ENCODE measurements at places on chromosomes 7 and 10.

DNA sequence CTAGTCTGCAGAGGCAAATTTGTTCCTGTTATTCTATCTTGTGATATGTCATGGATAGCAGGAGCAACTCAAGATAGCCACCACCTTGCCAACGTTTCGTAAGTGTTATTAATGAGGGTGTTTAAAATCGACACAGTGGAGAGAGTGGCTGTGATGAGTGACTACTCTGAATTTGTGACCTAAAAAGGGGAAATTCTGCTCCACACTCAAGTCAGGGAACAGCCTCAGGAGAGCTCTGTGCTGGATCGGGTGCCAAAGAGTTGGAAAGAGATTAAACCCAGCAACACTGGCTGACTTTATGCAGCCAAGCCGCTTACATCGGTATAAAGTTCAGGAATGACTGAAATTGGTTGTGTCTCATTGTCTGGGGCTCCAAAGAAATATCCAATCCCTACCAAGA lies 9.5 kb downstream of the TACC2 start:
- DNase-seq: no peak

- no peak for DNase-seq
Observed at GRCh38 chr10:69315610-69316312, 37.5 kb downstream of the HK1 start.

GRCh38 chr10:117254774-117255735 lies 14.1 kb downstream of the SLC18A2 start:
- DNase-seq: no peak

GRCh38 chr10:21327289-21327993 lies 198.0 kb downstream of the SKIDA1 start:
- no peak for DNase-seq

DNA sequence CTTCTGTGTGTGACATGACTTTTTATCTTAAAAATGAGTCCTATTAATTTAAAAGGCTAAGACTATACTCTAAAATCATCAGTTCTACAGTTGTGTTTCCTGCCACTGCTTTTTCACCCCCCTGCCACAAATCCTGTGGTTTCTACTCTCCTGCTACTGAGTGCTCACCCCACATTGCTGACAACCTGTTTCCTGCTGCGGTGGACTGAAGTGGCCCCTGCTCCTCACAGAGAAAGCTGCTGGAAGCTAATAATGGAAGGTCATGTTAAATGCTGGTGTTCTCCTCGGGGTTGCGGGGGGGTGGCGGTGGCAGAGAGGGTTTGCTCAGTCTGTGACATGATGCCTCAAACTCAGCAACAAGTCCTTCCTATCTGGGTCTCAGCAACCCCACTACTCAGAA lies 113.2 kb upstream of the INHBA start:
- DNase-seq: no peak

- DNase-seq: no peak
Observed at GRCh38 chr7:101690061-101690460, 61.0 kb upstream of the MYL10 start.

- DNase-seq: no peak
Observed at GRCh38 chr10:93501650-93502049, 5.2 kb downstream of the CEP55 start.

DNA sequence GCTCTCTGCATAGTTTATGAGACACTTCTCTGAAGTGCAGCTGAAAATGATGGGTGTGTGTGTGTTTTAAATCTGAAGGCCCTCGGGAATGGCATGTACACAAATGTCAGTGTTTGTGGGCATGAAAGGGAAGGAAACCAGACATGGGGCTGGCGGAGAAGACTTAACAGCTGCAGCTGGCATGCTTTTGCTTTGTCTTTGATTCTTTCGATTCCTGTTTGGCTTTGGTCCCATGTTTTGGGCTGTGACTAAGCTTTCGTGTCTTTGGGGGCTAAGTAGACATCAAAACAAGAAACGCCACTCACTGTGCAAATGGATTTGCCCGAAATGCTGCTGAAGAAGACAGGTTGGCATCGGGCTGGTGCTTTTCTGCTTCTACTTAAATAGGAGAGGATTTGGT lies 179.3 kb downstream of the PFKFB3 start:
- peak; percentile 45 for DNase-seq

GRCh38 chr7:131897016-131897789 lies 340.8 kb upstream of the PODXL start:
- DNase-seq: no peak

- peak; percentile 54 for DNase-seq
Observed at GRCh38 chr10:78914502-78915189, 154.1 kb upstream of the ZMIZ1 start.

DNA sequence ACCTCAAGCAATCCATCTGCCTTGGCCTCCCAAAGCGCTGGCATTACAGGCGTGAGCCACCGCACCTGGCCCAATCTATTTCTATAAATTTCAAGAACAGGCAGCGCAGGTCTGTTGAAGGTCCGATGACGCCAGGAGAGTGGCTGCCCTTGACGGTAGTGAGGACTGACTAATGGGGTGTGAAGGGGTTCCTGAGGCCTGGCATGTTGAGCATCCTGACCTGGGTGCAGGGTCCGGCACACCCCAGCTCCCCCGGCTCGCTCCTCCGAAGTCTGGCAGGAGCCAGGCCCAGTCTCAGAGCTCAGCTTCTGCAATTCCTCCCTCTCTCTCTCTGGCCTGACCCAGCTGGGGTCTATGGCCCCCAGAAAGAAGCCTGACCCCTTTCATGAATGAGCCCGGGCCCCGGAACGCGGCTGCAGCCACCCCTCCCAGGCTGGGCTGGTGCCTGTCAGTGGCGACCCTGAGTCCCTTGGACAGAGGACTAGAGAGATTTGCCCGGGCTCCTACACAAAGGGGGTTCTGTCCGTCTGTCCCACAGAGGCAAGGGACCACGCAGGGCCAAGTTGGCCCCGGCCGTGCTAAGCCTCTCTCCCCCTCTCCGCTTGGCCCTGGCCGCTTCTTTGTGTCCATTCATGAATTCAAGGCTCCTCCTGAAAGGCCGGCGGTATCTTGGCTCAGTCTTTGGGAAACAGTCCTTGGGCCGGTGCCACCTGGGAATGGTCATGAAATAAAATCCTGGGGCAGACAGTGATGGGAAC lies 18.8 kb downstream of the MMD2 start:
- DNase-seq: peak; percentile 32

- DNase-seq: no peak
Observed at GRCh38 chr7:140571538-140572122, 69.0 kb downstream of the DENND2A start.

- no peak for DNase-seq
Observed at GRCh38 chr10:4778761-4779160, 47.2 kb upstream of the AKR1E2 start.

GRCh38 chr10:28853195-28853594 lies 175.9 kb downstream of the BAMBI start:
- DNase-seq: no peak

DNA sequence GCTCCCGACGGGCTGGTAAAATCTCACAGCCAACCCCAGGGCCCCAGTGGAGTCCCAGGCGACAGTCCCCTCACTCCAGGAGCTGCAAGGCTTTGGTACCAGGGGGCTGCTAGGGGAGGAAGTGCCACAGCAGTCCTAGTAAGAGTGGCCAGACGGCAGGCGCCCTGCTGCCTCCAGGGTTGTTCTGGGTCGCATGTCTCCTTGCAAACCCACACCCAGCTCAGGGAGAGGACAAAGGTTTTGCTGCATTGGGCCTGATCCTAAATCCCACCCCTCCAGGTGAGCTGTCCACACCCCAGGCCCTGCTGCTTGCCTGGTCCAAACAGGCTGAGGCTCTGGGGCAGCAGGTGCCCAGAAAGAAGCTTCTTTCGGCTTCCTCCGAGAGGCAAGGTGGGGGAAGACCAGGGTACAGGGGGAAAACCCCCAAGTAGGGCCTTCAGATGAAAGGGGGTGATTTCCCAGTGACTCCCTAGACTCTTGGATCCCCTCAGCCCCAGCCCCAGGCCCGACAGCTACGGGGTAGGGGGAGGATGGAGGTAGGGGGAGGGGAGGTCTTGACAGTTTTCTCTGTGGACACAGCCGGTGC lies 4.2 kb upstream of the KCP start:
- no peak for DNase-seq

DNA sequence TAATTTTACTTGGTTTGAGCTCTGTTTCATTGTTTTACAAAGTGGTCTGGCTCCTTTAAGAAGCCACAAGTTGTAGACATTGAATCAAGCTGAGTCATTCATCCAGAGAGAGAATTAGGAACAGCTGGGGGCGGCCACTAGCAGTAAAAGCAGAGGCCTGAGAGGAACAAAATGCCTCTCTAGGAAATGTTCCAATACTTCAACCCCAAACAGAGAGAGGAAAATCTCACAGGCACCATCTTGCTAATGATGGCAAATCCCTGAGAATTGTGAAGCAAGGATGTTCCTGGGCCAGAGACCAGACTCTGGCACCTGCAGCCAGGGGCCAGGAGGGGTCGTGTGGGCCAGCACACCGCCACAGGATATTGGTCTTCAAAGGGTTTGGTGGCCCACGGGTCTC lies 26.5 kb upstream of the TRIL start:
- no peak for DNase-seq

DNA sequence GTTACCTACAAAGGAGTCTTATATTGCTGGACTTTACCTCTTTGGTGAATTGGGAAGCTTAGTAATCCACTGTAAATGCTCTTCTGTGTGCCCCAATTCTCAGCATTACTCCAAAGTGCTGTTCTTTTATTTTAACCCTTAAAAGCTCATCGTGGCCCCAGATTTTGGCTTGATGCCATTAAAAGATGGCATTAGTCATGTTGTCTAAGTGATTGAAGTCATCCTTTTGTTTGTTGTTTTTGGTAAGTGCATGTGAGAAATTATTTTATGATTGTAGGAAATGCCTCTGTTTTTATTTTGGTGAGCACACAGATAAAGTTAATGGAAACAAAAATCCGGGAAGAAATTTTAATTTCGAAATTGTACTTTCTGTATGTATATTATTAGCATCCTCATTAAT lies 82.5 kb upstream of the GATA3 start:
- no peak for DNase-seq

DNA sequence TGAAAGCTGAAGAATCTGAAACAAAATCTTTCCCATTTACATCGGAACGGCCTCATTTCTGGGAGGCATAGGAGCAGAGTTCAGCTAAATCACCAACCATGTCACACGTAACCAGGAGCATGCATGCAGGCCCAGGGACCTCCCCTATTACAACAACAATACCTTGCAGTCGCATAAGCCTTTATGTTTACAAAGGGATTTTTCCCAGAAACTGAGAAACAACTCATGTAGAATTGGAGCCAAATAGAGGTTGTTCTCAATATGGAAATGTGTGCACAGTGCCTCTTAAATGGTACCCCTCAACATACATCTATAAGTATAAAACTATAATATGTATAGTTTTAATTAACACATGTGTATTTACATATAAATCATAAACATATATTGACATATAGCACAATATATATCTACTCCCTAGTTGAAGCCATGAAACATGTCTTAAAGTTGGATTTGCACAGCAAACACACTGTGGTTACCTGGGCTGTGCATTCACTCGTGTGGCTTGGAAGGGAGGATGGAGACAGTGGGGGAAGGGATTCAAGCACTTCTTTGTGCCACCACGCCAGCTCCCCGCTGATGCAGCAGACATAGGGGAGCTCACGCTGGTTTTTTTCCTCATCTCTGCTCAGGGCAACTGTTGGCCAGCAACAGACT lies 35.0 kb upstream of the DGKI start:
- no peak for DNase-seq

DNA sequence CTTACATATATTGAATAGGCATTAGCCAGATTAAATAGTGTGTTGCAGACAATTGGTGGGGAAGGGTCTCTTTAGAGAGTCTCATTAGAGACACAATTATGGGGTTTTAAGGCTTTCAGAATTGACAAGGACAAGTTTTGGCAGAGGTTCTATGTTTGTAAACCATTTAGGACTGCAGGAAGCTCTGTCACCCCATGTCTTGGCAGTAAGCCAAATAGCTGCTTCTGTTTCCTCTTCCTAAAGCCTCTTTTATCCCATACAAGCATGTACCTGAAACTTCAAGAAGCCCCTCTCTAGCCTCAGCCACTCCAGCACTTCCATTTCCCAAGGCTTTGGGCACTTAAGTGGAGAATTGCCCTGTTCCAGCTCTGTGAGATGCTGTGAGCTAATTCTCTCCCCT lies 21.8 kb upstream of the LRRC4 start:
- DNase-seq: no peak

DNA sequence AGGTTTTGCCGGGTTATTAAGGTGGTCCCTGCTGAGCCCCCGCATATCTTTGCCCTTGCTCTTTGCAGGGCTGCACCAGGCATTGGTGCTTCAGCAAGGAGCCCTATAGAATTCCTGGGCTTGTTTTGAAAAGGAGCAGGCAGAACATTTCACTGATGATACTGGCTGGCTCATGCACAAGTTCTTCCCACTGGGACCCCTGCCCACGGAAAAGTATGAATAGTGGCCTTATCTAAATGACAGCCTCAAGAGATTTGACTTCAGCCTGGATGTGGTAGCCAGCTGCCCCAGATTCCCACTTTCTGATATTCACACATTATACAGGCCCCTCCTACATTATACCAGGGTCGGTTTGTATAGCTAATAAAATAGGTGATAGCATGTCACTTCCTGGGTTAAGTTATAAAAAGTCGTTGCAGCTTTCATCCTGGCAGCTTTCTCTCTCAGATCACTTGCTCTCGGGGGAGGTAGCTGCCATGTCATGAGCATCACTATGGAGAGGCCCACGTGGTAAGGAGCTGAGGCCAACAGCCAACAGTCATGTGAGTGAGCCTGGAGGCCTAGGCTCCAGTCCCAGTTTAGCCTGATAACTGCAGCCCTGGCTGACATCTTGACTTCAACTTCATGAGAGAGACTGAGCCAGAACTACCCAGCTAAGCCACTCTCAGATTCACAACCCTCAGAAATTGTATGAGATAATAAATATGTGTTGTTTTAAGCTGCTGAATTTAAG lies 16.8 kb upstream of the CRTAC1 start:
- peak; percentile 66 for DNase-seq

DNA sequence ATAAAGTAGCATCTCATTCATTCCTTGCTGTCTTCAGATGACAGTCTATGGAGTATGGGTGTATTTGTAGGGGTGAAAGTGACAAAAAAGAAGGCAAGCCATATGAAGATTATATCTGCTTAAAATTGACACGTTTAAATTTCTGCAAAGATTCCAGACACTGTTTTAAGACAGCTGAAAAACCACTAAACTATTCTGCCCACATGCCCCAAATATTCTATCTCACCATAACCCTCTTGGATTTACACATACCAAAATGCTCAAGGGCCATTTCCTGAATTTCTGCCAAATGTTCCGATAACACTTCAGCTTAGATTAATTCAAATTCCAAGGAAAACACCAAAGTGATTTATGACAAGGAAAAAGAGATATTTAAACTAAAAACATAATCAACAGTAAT lies 99.9 kb upstream of the IL6 start:
- no peak for DNase-seq

- no peak for DNase-seq
Observed at GRCh38 chr10:22625516-22626290, 88.7 kb downstream of the PIP4K2A start.
